ENCODE measurements at places on chromosomes 1 and 21.
A peak's percentile ranks its signal among the peaks of the same experiment; 100 is the strongest.

DNA sequence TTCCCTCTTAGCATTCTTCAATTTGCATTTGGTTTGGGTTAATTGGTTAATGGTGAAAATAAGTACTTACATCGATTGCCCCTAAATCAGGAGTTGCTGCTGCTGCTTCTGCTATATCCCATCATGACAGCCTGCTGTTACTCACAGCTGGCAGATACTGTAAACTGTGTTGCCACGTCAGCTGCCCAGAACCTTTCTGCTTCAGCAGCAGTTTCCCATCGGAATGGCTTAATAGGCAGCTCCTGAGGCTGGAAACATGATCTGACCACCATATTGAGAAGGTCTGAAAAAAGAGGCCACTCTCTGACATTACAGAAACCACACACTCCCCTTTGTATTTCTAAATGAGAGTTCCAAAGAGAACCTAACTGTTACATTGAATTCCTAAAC is 14.3 kb upstream of the SEC16B start:
- peak; percentile 18 for DNase-seq

DNA sequence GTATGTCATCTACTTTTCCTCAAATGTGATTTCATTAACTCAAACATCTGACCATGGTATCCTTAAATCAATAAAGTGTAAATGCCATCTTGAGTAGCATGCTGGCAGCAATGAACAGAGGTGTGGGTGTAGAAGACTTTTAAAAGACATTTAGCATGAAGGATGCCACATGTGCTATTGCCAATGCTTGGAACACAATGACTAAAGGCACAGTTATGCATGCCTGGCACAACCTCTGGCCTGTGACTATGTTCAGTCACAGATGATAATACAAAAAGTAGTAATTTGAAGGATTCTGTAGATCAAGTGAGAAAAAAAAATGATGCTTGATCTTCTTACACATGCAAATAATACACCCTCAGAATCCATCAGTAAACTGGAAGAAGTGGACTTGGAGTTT is 938.9 kb upstream of the ADGRL4 start:
- no peak for DNase-seq

- DNase-seq = peak; percentile 50
Observed at GRCh38 chr21:25421321-25422028, 185.8 kb downstream of the MRPL39 start.

DNA sequence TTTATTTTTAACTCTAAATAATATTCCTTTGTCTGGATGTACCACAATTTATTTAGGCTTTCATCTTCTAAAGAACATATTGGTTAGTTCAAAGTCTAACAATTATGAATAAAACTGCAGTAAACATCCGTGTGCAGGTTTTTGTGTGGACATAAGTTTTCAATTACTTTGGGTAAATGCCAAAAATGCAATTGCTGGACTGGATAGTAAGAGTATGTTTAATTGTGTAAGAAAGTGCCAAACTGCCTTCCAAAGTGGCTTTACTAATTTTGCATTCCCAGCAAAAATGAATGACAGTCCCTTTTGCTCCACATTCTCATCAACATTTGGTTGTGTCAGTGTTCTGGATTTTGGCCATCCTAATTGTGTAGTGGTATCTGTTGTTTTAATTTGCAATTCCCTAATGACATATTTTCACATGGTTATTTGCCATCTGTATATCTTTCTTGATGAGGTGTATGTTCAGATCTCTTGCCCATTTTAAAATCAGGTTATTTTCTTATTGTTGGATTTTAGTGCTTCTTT is 113.8 kb downstream of the DPYD start:
- DNase-seq = no peak

- no peak for DNase-seq
Observed at GRCh38 chr1:32896451-32896850, 4.7 kb downstream of the TMEM54 start.

DNA sequence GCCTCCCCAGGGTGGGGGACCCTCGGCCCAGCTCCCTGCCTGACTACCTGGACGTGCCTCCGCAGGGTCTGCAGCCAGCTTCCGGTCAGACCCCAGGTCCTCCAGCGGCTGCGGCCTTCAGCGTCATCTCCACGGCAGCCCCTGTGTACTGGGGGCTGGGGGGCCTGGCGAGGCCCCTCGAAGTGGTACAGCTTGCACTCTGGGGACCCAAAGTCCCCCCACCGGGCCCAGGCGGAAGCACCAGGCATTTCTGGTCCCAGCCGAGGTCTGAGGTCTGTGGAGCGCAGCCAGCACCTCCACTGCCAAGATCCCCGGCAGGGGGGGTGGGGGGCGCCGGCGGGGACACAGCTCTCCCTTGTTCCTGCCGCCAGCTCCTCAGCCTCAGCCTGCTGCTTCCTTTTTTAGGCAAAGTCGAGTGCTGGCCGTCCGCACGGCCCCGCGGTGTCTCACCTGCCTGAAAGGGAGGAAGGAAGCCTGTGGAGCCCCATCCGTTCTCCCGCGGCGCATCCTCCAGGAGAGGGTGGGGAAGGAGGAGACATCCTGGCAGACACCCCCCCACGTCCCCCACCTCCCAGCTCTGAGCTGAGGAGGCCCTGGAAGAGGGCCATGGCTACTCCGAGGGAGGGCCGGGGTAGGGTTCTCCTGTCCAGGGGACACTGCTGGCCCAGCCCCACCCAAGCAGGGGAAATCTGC is 1.2 kb upstream of the VWA1 start:
- DNase-seq = peak; percentile 67

- DNase-seq = no peak
Observed at GRCh38 chr1:160018900-160019299, 12.9 kb downstream of the PIGM start.

GRCh38 chr1:155009221-155009711 is 6.7 kb downstream of the ZBTB7B start:
- peak; percentile 60 for DNase-seq

All from mucosa of descending colon (tissue), 3 donors.